ENCODE measurements at places on chromosomes 1 and 21. TPM values are rescaled to one million over a fixed set of nuclear protein-coding genes. Genes with fewer than 3 reads are reported as not detected.

GRCh38 chr1:8104278-8105236 is 78.4 kb upstream of the ERRFI1 start:
- no peak overlapping the region for H3K4me3 ChIP-seq
- H3K27me3 ChIP-seq, result peaks cover 3% of the 10 kb centered on the region
- no peak for DNase-seq
- H3K27ac ChIP-seq, result no peak overlapping the region

GRCh38 chr1:4880626-4881025 is 226.2 kb downstream of the AJAP1 start:
- no peak overlapping the region for H3K27ac ChIP-seq
- peaks cover 3% of the 10 kb centered on the region for H3K27me3 ChIP-seq
- DNase-seq, result no peak
- H3K4me3 ChIP-seq, result no peak overlapping the region
- no peaks in the 10 kb centered on the region for H3K36me3 ChIP-seq

- H3K4me3 ChIP-seq, result no peak overlapping the region
- H3K27ac ChIP-seq, result no peak overlapping the region
- H3K27me3 ChIP-seq, result no peaks in the 10 kb centered on the region
- no peaks in the 10 kb centered on the region for H3K4me1 ChIP-seq
- no peaks in the 10 kb centered on the region for H3K36me3 ChIP-seq
- no peak for DNase-seq
Measured at GRCh38 chr1:7468248-7468647, 302.8 kb upstream of the VAMP3 start.

DNA sequence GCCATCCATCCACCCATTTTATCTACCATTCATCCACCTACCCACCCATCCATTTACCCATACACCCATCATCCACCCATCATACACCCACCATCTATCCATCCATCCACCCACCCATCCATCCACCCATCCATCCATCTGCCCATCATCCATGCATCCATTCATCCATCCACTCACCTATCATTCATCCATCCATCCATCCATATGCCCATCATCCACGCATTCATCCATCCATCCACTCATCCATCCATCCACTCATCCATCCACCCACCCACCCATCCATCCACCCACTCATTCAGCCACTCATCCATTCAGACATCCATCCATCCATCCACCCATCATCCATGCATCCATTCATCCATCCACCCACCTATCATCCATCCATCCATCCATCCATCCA is 31.9 kb upstream of the UTS2 start:
- no peaks in the 10 kb centered on the region for H3K4me1 ChIP-seq
- H3K27me3 ChIP-seq, result peaks cover 18% of the 10 kb centered on the region
- H3K4me3 ChIP-seq, result no peak overlapping the region
- no peaks in the 10 kb centered on the region for H3K36me3 ChIP-seq

APCS gene
- not detected for total RNA-seq

TEX50 gene
- total RNA-seq, result not detected

TCHH gene
- total RNA-seq, result not detected

All from activated CD8-positive, alpha-beta T cell treated with anti-CD3 and anti-CD28 coated beads for 36 hours (primary cell).